Thoracic aorta (tissue), 2 donors: ENCODE measurements at places on chromosomes 4 and X.

DNA sequence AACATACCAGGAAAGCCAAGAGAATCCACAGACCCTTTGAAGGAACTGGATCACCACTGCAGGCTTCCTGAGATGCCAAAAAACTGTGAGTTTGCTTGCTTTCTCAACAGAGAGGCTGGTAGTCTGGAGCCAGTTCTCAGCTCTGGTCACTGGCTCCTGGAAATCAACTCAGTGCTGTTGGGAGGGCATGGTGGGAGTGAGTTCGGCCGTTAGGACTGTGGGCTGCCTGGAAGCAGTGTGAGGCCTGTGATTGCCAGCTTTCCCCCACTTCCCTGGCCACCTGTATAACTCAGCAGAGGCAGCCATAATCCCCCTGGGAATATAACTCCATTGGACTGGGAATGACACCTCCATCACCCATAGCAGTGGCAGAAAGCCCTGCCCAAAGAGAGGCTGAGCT lies 122.0 kb upstream of the FSTL5 start:
- no peak for DNase-seq

DNA sequence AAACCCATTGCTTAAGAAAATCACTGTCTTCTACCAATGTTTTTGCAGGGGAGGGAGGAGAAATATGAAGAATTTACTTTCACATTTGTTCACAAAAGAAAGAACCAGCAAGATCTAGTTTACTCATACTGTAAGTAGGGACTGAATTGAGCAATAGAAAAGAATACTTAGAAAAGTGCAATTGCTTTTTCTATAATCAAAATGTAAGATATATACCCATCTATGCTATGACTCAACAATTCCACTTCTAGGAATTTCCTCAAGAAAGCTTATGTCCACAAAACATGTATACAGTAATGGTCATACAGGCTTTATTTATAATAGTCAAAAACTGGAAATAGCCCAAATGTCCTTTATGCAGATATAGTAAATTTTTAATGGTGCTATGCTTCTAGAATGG lies 196.4 kb downstream of the LRBA start:
- no peak for DNase-seq

DNA sequence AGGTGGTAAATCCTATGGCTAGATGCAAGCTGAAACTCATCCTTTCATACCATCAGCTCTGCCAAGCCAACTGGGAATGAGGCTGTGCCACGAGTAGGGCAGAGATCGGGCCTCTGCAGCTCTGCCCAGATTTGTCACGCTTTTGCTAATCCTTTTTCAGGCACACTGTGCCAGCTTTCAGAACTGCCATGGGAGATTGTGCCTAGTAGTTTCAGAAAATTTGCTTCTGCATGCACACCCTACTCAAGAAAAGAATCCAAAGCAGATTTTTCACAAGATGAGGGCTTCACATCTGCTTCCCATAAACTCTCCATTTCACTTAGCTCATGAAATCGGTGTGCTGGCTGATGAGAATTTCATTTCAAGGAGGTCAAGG lies 3.3 kb upstream of the ADH7 start:
- DNase-seq, result no peak

DNA sequence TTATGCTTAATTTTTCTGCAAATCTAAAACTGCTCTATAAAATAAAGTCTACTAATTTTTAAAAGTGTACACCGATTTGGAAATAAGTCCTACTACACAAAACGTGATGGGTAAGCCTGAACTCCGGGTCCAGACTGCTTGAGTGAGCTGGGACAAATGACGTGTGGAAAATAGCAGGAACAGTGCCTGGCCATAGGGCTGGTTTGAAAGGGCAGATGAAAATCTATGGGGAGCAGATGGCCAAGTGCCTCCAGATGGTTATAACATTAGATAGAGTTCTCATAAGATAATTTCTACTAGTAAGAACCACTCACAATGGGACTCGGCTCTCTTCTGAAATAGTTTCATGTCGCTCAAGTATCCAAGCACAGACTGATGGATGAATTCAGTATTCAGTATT lies 52.5 kb downstream of the F11 start:
- no peak for DNase-seq

DNA sequence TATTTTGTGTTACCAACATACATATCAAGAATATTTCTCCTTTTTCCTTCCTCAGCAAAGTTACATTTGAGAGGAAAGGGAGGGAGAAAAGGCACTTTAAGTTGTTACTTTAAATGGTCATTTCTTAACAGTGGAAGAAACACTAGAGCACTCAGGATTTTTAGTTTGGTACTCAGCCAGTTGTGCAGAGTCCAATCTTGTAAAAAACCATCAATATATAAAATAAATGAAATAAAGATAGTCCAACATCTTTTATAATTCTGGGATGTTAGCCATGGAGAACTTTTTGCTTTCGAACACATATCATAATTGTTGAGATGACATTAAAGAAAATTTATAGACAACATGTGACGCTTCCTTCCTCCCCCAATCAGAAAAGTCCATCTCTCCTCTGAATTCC lies 253.8 kb downstream of the QDPR start:
- no peak for DNase-seq

DNA sequence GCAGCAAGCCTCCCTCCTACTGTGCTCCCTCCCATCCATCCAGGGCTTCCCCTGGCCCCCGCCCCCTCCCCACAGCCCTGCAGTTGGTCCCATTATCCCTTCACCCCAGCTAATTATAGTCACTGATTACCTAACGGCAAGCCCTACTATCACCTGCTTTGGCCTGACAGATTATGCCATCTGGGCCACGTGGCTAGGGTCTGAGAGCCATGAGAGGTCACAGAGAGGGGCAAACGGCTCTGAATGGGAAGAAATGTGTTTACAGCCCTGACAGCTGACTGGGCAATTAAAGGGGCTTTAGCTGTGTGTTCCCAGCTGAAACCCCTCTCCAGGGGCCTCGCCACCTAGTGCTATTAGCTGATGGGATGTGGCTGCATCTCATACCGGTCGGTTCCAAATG lies 134.4 kb upstream of the CPEB2 start:
- no peak for DNase-seq

GRCh38 chr4:57093845-57094831 lies 16.0 kb downstream of the IGFBP7 start:
- DNase-seq, result no peak

GRCh38 chr4:80990851-80991250 lies 39.7 kb upstream of the BMP3 start:
- no peak for DNase-seq

DNA sequence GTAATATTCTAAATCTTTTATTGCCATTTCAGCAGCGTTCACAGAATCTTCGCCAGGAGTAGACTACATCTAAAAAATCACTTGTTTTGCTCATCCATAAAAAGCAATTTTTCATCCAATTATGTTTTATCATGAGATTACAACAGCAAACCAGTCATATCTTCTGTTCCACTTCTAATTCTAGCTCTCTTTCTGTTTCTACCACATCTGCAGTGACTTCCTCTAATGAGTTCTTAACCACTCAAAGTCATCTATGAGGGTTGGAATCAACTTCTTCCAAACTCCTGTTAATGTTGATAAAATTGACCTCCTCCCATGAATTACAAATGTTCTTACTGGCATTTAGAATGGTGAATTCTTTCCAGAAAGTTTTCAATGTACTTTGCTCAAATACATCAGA lies 174.4 kb upstream of the BRWD3 start:
- no peak for DNase-seq

GRCh38 chr4:54941994-54942552 lies 183.3 kb downstream of the KDR start:
- DNase-seq, result no peak

DNA sequence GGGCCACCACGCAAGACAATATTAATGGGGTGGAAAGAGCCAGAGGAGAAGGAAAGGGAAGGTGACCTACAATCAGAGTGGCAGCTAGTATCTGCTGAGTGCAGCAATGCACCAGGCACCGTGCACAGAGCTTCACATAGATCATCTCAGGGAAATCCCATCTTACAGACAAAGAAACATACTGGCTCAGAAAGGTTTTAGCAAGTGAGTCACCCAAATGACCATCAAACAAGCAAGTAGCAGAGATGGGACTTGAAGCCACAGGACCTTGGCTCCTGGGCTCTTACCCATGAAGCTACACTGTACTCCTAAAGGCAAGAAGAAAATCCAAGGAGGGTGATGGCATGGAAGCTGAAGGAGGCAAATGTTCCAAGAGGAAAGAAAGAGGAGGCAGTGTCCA lies 6.8 kb downstream of the ANXA5 start:
- no peak for DNase-seq

DNA sequence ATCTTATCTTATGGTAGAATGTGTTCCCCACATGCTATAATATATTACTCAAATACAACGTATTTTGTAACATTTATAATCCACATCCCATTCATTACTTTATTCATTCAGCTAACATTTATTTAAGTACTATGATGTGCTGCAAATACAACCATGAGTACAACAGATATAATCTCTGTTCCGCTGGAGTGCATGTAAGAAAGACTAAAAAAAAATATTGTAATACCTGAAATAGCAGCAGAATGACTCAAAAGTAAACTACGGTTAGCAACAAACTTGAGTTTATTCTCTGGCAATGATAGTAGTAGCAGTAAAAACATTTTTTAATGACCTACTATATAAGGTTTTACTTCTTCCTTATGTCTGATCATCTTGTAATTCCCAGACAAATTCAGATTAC lies 1776.3 kb downstream of the STIM2 start:
- DNase-seq, result no peak

DNA sequence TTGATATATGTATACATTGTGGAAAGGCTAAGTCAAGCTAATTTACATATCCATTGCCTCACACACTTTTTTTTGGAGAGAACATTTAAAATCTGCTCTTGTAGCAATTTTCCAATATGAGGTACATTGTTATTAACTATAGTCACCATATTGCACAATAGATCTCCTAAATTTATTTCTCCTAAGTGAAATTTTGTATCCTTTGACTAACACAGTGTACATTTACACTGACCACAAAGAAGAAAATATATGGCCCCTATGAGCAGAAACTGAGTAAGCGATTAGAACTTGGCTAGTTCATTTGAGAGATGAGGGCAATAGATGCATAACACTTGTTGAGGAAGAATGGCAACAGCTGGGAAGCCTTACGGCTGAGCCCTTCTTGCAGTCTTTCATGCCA lies 20.3 kb upstream of the GUCY1B1 start:
- DNase-seq, result no peak

DNA sequence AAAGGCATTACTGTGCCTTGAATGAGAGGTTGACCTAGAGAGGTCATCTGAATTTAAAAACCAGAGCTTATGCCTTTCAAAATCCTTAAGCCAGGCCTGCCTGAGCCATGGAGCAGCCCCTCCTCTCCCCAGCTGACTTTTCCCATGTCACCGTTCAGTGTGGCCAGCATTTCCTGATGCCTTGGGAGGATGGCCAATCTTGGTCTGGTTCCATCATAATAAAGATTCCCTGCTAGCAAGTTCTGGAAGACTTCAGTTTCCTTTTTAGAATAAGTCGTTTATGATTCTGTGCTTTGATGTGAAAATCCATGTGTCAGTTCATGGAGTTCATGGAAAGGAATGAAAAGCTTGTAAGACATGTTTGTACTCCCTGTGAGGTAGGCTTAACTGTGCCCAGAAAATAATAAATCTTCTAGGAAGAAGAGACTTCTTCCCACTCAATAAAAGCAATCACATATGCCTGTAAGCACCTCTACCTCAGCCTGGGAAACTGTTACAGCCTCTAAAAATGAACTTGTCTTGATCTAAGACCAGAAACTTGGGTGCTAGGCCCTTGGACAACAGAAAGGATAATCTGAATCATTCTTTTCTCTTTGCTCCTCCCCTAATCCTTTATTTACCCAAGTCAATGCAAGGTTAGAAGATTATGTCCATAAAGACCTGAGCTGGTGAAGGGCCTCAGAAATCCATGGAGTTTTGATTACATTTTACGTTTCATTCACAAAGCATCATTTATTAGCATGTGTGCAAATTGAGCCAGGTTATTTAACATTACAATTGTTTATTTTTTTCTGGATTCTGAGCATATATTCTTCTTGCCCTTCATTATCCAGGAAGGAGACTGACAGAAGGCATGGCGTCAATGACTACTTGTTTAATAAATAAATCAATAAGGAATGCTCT lies 84.0 kb upstream of the TBC1D9 start:
- no peak for DNase-seq
